ENCODE measurements at places on chromosomes 7 and 10.
A peak's percentile ranks its signal among the peaks of the same experiment; 100 is the strongest.

GRCh38 chr7:107966711-107967110 lies 36.2 kb downstream of the LAMB1 start:
- DNase-seq, result peak; percentile 89

GRCh38 chr10:87818505-87819288 lies 671 bp upstream of the ATAD1 start:
- no peak for DNase-seq

GRCh38 chr7:72234086-72234485 lies 178.1 kb downstream of the CALN1 start:
- no peak for DNase-seq

- no peak for DNase-seq
Observed at GRCh38 chr7:22397981-22398380, 41.0 kb upstream of the RAPGEF5 start.

- DNase-seq, result no peak
Observed at GRCh38 chr7:20504060-20504459, 111.4 kb upstream of the ABCB5 start.

DNA sequence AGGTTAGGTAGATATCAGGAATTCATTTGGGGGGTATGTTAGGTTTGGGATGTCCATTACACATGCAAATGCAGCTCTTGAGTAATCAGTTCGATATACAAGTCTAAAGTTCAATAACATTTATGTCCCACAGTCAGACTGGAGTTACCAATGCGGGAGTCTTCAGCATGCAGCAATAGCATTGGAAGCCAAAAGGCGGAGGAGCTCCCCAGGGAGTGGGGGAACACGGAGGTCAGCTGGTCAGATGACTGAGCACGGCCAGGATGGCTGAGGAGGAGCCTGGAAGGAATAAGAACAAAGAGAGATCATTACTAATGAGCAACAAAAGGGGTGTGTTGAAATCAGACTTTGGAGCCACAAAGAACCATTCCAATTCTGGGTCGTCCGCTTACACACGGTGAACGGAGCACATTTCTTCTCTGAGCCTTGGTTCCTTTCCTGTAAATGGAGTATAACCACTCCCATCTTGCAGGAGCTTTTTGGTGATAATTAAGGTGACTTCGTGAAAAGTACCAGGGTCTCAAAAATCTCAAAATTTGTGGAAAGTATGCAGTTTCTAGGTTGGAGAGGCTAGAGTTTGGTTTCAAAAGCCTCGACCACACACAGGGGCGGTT lies 478 bp upstream of the ZNF22 start:
- DNase-seq, result peak; percentile 93

- DNase-seq, result no peak
Observed at GRCh38 chr10:3068968-3069737, 1.8 kb downstream of the PFKP start.

DNA sequence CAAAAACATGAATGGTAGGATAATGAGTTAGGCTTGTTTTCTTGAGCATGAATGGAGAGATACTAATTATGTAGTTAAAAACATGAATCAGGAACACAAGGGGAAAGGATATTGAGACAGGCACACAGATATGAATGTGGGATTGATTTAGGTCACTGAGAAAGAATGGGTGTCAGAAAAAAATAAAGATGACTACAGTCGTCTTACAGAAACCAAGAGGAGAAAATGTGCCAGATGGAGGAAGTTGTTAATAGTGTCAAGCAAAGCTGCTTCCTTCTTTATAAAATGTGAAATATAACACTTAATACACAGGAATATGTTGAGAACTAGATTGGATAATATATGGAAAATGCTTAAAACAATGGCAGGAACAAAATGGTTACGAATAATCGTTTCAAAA lies 173.3 kb upstream of the BET1 start:
- no peak for DNase-seq

DNA sequence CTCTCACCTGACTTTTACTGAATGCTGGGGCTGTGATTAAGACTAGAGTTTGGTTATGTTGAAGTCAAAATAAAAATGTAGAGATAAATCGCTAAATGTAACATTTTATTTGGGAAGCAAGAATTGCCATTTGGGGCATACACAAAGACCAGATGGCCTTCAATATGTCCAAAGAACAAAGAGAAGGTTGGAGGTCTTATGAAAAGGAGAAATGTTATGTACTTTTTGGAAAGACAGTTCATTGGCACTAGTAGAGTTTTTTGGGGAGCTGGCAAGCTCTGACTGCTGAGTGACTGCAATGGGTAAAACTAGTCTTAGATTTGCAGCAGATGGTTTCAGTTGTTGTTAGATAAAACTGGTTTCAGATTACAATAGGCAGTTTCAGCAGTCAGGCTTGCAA lies 35.6 kb upstream of the GALNT17 start:
- DNase-seq, result no peak

DNA sequence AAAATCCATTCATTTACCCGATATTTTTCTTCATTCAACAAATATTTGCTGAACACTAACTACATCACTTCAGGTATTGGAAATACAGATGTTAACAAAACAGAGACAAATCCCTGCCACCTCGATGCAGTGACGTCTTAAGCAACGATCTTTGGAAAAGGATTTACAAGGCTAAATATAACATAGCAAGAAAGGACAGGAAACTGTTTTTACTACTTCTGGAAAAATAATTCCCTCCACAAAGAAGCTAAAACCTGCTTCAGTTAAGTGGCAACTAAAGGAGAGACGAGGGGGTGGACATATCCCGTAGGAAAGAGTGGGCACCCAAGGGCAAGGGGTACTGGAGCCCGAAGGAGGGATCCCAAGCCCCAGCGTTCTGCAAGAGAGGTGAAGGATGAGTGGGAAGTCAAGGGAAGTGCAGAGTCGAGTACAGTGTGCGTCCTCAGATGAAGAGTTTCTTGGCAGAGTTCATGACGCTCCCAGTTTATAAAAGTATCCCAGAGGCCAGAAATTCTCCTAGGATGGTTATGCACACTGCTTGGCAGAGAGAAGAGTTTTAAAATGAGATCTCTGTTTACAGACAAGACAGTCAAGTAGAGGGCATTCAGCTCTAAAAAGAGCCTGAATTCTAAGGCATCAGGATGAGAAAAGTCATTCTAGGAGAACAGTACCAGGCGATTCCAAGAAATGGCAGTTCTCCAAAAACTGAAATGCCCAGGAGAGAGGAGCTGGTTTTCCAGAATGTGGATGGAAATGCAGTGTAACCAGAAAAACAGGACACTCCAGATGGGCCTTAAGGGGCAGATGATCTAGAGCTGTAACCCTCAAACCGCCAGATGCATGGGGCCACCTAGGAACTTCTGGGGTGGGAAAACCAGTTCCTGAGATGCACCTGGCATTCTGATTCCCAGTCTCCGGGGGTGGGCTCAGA lies 97.3 kb downstream of the GRB10 start:
- DNase-seq, result no peak

DNA sequence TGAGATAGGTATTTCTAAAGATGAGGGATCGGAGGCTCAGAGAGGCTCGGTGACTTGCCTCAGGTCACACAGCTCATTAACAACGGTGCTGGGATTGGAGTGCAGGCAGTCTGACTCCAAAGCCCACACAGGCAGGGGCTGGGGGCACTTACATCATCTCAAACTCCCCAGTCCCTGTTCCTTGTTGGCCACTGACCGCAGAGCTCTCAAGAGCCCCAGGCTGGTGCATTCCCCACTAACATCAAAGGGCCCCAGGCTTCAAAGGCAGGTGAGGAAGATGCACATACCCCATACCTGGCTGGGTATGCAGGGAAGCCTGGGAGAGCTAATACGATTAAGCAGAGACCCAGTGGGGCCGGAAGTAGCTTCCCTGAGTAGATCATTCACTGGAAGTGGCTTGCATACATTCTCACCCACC lies 13.7 kb upstream of the NODAL start:
- DNase-seq, result no peak

DNA sequence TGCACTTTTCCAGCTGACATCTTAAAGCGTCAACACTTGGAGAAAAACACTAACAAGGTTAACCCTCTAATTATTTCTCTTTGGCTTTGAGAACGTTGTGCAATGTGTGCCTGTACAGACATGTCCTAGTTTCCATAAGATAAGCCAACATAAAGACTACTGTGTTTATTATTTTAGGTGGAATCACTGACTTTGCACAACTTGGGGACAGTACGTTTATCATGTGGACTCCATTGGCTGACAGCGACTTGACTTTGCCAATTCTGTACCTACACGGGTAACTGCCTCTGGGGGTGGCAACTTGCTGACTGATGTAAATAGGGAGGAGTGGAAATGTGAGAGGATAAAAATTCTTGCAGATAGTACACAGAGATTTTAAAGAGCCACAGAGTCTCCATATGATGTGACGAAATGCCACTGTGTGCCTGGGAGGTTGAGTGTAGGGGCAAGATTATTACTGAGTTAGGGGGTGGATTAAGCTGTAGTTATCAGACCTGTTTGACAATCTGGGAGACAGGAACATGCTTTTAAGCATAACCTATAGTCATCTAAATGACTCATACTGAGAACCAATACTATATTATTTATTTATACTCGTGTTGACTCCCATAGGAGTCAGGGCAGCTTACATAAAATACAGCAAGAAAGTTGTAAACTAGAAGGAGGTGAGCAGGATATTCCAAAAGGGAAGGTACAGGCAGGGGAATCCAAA lies 21.0 kb downstream of the SLC13A4 start:
- DNase-seq, result no peak

- DNase-seq, result no peak
Observed at GRCh38 chr7:124552217-124552616, 213.4 kb downstream of the GPR37 start.

DNA sequence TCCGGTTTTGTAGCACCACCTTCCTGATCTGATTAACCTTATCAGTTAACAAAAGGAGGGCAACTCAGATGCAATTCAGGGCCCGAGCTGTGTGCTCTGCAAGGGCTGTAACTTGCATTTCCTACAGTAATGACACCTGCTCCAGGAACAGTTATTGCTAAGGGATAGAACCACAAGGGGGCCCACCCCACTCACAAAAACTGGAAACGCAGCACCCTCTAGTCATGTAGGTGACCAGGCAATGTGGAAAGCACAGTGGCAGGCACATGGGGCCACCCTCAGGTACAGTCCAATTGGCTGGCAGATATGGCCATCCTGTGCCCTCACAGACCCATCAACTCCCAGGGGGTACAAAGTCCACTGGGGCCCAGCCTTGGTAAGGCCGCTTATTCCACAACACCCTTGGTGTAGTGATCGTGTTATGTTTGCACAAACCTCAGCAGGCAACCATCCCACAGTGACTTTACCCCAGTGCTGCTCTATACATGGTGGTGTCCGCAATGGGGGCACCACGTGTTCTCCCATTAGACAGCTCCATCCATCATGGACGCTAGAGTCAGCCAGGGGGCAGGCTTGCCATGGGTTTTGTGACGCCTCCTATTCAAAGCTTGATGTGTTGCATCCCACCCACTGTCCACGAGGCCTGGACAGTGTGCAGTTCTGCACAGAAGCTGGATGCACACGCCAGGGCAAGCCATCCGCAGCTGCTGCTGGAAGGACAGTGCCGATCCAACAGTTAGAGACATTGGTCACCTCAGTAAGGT lies 9.4 kb downstream of the RNF133 start:
- DNase-seq, result no peak

- no peak for DNase-seq
Observed at GRCh38 chr7:43295429-43295828, 183.0 kb downstream of the HECW1 start.

DNA sequence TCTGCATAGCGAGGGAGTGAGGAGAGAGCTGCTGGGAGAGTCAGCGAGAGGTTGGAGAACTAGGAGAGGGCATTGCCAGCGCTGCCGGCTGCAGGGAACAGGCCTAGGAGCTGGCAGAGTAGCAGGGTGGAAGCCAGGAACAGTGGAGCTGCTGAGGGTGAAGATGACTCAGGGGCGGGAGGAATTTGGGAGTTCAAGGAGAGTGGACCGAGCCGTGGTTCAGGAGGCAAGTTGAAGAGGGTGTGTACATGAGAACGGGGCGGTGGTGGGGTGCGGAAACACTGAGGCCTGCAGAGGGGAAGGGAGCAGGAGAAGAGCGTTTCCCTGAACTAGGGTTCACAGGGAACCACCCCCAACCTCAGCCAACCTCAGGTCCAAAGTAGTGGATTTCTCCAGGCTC lies 31.5 kb downstream of the HIF1AN start:
- DNase-seq, result no peak

- DNase-seq, result no peak
Observed at GRCh38 chr10:83229991-83230390, 909.3 kb upstream of the GHITM start.

DNA sequence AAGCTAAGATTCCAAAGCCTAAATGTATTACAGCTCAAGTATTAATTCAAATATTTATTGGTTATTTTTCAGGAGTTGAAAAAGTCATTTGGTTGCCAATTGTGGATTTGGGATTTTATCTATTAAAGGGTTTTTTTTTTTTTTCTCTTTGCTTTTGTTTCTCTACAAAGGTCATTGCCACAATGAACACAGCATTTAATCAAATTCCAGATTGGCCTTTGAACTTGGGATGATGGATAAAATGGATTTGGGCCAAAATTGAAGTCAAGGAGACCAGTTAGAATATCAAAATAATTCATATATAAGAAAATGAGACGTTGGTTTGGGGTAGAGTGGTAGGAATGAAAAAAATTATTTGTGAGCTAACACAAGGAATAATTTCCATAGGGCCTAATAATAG lies 9.6 kb downstream of the LIPN start:
- DNase-seq, result no peak

DNA sequence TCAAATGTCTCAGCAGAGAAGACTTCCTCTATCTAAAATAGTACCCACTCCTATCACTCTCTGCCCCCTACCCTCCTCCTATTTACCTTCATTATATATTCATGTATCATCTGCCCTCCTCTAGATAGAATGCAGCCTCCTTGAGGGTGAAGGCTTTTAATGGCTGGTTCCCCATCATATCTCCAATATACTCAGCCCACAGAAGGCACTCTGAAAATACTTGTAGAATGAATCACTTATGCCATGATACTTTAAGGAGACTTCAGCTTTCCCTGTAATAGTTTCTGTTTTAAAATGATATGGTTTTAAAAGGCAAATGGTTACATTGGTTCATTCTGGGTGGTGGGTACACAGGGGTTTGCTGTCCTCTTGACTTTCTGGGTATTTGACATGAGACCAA lies 25.3 kb downstream of the GFRA1 start:
- no peak for DNase-seq

GRCh38 chr7:2460188-2460587 lies 16.0 kb downstream of the GRIFIN start:
- DNase-seq, result no peak

DNA sequence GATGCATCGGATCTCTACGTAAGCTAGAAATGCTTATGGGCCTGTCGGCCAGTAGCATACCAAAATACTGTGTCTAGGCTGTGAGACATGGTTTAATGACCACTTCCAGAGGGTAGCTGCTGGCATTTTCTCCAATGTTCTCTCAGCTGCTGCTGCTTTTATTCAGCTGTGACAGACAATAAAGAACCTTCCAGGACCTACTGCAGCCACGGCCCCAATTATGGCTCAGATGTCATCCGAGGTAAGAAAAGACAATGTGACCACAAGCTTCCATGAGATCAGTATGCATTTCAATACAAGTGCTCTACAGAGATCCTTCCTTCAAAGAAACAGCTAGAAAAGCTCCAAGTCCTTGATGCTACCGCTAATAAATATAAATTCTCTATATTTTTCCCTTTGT lies 256.2 kb downstream of the SDHAF3 start:
- DNase-seq, result no peak
